Amniotic epithelial cell (primary cell): ENCODE measurements at places on chromosomes 16 and 17.

GRCh38 chr16:5580296-5580695 lies 482.7 kb upstream of the EEF2KMT start:
- no peak for DNase-seq

- DNase-seq, result peak; percentile 1
These were observed 8.5 kb downstream of the KIF19 start for GRCh38 chr17:74334393-74335039.

DNA sequence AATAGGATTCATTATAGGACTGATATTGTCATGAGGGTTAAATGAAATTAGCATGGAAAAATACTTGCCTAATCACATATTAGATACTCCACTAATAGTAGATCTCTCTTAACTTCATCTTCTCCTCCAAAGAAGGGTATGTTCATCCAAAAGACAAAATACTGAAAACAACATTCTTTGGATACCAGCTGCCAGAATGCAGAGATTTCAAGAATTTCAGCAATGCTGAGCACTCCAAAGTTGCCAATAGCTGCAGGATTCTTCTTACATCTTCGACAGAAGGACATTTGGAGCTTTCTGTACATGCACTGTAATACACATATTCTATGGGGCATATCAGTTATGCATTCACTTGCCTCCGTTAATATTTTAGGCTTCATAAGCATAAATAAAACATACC lies 436.5 kb downstream of the HAPSTR1 start:
- DNase-seq, result no peak

DNA sequence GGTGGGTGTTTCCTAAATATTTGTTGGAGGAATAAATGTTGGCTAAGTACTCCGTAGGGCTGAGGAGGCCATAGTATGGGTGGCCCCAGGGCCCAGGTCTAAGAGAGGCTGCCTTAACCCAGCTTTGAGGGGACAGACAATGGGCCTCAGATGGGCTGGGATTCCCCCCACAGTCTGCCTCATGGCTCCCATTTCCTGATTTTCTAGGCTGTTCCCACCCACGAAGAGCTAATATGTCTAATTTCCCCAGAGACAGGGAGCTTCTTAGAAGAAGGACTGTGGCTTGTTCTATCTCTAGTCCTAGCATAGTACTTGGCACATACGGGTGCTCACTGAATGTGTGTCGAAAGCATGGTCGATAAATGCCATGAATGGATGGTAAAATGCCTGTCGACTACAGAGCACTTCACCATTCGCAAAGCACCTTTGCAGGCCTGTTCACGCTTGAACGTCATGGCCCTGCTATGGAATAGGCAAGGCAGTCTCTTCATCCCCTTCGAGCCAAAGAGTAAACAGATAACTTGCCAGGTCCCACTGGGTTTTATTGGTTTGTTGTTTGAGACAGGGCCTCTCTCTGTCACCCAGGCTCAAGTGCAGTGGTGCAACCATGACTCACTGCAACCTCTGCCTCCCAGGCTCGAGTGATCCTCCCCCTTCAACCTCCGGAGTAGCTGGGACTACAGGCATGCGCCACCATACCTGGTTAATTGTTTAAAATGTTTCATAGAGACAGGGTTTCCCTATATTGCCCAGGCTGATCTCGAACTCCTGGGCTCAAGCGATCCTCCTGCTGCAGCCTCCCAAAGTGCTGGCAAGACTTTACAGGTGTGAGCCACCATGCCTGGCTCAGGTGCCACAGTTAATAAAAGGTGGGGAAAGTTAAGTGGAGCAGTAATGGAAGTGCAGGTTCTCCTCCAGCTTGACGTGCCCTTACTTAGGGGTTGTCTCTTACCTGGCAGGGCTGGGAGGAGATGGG lies 9.7 kb downstream of the CHAD start:
- peak; percentile 67 for DNase-seq

- peak; percentile 94 for DNase-seq
These were observed 41.4 kb downstream of the SMG6 start for GRCh38 chr17:2262135-2262587.

GRCh38 chr16:68097088-68097487 lies 11.9 kb downstream of the NFATC3 start:
- no peak for DNase-seq

DNA sequence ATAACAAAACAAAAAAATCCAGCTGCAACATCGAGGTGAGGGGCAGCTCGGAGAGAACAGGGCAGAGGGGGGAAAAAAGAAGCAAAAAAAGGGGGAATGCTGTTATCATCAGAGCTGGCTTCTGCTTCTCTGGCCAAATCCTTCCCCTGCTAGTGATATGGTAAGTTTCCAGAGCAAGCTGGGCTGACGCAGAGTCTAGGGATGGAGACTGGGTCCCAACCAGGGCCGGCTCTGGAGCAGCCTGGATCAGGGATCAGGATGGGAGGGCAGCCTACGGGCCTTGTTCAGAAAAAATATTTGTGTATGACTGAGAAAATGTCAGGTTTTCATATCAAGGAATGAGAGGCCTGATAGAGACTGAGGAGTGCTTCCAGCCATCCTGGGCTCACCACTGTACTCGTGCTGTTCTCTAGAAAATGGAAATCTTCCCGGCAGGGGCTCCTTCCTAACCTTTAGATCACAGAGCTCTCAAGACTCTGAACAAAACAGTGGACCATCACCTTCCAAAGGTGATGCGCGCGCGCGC lies 726 bp upstream of the C1QTNF1 start:
- DNase-seq, result no peak

DNA sequence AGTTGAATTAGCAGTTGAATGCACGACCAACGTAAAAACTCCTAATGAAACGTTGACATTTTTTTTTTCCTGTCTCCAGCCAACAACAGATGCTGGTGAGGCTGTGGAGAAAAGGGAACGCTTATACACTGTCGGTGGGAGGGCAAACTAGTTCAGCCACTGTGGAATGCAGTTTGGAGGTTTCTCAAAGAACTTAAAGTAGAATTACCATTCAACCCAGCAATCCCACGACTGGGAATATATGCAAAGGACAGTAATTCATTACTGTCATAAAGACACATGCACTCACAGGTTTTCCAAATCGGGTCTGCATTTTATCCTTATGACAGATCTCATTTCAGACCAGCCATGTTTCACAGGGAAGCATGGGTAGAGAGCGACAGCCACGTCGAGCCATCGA lies 3.5 kb upstream of the WFDC1 start:
- no peak for DNase-seq

GRCh38 chr16:13660807-13661206 lies 259.1 kb upstream of the ERCC4 start:
- no peak for DNase-seq

GRCh38 chr17:40456396-40456951 lies 13.2 kb downstream of the IGFBP4 start:
- peak; percentile 7 for DNase-seq

GRCh38 chr17:28180449-28180848 lies 138.0 kb downstream of the NLK start:
- DNase-seq, result peak; percentile 40

- no peak for DNase-seq
These were observed 5.0 kb downstream of the SBK1 start for GRCh38 chr16:28297308-28297707.

GRCh38 chr16:85291302-85292148 lies 179.3 kb upstream of the CIBAR2 start:
- no peak for DNase-seq

- DNase-seq, result peak; percentile 34
These were observed 171.0 kb downstream of the CCDC182 start for GRCh38 chr17:57574040-57574513.

- no peak for DNase-seq
These were observed 3.2 kb downstream of the CCR7 start for GRCh38 chr17:40561871-40562611.

GRCh38 chr17:63447471-63448009 lies 1.4 kb upstream of the CYB561 start:
- no peak for DNase-seq

DNA sequence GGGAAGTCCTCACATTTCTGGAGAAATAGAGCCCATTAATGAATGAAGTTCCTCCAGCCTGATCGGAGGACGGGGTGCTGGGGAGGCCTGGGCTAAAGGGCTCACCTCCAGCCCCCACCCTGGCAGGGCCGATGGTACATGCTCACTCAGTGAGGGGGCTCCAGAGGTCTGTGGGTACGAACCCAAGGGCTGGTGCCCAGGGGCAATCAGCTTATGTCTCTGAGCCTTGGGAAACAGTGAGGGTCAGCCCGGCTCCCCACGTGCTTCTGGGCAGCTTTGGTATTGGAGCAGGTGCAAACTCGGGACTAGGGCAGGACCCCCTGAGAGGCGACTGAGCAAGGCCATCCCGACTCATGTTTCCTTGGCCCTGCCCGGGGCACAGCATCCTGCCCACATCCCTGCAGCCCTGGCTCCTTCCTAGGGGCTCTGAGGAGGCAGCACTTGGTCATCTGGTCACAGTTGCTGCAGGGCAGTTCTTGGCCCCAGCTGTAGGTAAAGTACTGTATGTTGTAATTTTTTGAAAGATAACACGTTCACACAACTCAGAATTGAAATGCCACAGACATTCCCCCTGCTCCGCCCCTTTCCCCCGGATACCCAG lies 969 bp upstream of the CETP start:
- DNase-seq, result peak; percentile 54

GRCh38 chr16:73274140-73274539 lies 226.2 kb upstream of the ZFHX3 start:
- DNase-seq, result no peak

GRCh38 chr17:279776-280175 lies 72.8 kb downstream of the RPH3AL start:
- no peak for DNase-seq

DNA sequence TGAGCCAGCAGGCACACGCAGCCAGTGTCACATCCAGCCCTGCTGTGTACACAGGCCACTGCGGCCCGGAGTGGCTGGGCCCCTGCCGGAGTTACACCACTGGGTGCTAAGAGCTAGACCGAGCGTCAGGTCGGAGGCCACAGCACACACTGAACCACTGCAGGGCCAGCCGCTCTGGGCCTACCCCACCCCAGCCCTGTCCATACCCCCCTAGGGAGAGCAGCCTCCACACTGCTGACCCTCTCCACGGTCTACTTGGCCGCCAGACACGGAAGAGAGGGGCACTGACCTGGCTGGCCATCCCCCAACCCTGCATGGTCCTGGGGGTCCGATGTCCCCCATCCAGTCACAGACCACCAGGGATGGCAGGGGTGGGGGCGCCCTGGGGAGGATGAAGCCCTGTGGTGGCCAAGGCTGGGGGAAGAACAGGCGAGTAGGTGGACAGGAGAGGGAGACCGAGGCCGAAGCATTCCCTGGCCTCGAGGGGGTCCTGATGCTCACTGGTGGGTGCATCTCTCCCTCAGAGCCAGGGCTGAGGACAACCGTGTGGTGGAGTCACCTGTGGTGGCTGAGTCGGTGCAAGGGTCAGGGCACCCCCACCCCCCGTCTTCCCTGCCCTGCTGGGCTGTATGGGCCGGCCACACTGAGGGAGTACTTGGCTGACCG lies 34.9 kb upstream of the ZC3H18 start:
- no peak for DNase-seq

DNA sequence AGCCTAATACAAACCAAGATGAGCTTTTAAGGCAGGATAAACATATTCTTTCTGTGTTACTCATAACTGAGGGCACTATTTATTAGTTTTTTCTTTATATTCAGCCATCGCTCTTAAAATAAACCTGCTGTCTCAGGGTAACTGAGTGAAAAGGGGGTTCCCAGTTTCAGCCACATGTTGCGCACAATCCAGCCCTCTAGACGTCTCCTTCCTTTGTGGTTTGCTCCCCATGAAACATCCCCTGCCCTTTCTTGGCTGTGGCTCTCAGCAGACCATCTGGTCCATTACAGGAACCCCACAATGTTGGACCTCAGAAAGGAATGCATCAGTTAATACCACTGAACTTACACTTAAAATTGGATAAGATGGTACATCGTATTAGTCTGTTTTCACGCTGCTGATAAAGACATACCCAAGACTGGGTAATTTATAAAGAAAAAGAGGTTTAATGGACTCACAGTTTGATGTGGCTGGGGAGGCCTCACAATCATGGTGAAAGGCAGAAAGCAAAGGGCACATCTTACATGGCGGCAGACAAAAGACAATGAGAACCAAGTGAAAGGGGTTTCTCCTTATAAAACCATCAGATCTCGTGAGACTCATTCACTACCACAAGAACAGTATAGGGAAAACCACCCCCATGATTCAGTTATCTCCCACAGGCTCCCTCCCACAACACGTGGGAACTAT lies 12.6 kb upstream of the IL21R start:
- no peak for DNase-seq

- peak; percentile 81 for DNase-seq
These were observed 2.8 kb downstream of the USP22 start for GRCh38 chr17:21039839-21040575.

DNA sequence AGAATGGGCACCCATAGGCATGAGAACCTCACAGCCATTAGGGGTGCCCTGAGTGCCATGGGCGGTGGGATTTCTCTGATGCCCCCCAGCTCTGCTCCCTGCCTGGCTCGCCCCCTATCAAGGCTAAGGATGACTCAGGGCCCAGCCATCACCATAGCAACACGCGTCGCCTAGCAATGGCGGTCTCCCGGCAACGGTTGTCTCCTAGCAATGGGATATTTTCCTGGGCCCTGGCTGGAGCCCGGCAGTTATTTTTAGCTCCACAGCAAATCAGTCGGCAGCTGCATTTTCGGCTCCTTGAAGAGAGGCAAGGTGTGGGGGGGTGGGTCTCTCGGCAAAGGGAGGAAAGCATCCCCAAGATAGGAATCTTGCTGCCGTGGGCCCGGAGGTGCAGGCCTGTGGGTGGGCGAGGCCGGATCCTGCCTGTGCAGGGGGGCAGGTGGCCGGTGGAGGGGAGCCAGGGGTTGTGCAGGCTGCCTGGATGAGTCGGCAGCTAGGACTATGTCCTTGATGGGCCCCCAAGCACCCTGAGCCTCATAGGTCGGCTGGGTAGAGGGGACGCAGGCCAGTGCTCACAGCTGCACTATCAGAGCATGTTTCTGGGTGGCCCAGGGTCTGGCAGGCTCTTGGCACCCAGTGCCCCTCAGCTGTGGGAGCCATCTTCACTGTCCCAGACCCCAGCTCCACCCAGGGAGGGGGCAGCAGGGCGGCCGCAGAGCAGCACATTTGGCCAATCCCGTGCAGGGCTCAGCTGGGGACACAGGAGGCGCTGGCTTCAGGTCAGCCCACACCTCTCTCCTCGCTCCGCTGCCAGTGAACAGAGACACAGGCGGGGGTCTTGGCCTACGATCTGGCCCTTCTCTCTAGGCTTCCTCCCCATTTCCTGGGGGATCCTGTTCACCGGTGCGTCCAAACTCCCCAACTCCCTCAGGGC lies 4.2 kb upstream of the FBXL16 start:
- DNase-seq, result peak; percentile 78
